ENCODE measurements at places on chromosomes 1 and 21.

- DNase-seq: no peak
Observed at GRCh38 chr1:216047811-216048572, 375.3 kb downstream of the USH2A start.

DNA sequence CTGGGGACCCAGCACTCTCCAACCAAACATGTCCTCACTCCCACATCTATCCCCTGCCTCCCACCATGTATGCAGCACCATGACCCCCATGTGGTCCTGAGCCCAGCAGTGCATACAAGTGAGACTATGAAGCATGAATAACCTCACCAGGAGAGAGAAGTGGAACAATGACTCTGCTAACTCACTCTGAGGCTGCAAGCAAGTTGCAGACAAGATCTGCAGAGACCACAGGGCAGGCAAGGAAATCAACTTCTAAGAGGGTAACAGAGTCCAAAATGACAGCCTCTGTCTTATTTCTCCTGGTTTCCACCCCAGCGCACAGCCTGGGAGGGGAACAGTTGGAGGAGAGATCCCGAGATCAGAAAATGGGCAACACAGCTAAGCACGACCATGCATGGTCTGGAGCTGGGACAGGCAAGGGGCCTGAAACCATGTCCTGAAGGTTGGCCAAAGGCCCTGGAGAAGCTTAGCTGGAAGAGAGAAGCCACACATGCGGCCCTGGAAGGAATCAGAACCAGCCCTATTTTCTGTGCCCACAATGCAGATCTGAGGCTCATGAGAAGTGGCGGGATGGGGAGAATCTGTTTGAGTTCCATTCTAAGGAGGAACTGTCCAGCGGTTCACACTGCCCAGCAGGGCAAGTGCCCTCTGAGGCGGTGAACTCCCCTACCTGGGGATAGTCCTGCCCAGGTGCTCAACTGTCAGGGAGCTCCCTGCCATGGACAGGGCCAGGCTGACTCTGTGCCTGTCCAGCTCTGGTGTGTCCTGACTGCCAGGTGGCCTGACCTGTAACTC lies 12.5 kb upstream of the REN start:
- DNase-seq: no peak

DNA sequence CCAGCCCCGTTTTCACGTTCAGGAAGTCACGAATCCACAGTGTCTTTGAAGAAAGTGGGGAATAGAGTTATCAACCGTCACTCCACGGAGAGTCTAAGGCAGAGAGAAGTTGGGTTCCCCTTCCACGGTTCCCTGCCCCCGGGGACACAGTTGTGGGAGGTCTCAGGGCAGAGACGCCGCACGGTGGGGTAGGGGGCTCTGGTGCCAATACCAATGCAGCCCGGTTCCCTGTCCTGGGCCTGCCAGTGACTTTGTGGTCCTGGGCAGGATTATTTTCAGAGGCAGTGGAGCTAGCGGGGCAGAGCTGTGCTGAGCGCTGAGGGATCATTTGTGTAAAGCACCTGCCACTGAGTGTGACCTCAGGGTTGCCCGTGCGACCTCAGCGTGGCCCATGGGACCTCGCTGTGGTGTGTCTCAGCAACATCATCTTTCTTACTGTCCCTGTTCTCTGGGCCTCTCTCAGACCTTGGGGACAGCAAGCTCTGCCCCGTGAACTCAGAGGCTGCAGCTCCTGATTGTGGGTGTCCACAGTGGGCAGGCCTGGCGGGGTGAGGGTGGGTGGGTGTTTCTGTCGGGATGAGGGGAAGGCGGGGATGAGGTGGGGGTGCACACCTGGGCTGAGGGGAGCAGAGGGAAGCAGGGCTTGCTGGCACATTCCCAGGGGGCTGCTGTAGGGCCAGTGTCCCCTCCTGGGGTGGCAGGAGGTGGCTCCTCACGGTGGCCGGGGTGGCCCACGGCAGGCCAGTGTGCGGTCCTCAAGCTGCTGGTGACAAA lies 65.2 kb downstream of the AGPAT3 start:
- no peak for DNase-seq

GRCh38 chr1:166032572-166033371 lies 134.0 kb downstream of the FAM78B start:
- DNase-seq: no peak

DNA sequence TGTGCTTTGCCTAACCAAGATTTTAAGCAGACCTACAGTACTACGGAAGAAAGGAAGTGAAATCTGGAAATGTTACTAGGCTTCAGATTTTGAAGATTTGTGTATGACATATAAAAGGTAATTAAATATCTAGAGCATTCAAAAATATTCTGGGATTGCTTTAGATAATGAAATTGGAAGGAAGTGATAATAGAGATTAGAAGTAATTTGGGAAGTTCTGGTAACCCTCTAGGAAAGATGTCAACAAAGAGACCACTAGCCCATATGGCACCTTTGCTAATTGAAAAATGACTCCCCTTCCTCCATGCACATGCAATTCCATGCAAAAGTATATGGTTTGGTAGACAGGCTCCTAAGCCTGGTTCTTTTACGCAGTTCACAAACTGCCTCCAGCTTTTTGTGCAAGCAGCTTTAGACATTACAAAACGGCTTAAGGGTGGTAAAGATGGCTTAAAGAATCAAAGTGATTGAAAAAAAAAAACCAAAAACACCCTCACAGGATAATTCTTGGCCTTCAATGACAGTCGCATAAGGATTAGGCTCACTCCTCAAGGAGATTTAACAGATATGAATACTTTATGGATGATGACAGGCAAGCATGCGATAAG lies 81.8 kb downstream of the LRRC7 start:
- DNase-seq: no peak

DNA sequence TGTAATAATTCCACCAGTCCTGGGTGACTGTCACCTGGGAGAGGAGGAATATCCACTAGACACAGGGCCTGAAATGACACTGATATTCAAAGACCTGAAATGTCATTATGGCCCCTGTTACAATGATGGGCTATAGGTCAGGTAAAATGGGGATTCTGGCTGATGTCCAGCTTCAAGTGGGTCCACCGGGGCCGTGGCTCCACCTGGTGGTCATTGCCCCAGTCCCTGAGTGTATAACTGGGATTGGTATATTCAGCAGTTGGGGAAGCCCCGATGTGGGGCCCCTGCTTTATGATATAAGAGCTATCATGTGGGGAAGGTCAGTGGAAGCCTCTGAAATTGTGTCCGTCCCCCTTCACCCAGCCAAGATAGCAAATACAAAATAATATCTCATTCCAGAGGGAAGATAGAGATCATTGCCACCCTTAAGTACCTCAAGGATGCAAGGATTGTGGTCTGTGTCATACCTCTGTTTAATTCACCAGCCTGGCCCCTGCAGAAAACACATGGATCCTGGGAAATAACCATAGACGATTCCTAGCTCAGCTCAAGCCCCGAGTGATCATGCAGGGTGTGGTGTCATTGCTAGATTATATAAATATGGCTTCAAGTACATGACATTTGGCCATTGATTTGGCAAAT lies 19.4 kb downstream of the PLEKHO1 start:
- peak; percentile 64 for DNase-seq

DNA sequence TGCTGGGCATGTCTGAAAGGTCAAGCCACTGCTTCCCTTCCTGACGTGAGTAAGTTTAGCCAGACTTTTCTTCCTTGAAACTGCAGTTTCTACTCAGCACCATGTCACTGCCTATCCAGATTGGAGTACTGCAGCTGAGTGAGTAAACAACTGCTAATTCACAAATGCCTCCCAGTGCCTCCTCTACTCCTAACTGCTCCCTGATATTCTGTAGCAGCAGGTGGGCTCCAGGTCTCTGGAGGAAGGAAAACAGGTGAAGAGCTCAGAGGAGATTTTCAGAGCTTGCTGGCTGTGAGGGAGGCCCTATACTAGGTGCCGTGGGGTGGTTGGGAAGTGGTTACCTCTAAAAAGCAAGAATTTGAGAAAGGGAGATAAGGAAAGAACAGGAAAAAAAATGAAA lies 96.5 kb downstream of the KIF14 start:
- no peak for DNase-seq

DNA sequence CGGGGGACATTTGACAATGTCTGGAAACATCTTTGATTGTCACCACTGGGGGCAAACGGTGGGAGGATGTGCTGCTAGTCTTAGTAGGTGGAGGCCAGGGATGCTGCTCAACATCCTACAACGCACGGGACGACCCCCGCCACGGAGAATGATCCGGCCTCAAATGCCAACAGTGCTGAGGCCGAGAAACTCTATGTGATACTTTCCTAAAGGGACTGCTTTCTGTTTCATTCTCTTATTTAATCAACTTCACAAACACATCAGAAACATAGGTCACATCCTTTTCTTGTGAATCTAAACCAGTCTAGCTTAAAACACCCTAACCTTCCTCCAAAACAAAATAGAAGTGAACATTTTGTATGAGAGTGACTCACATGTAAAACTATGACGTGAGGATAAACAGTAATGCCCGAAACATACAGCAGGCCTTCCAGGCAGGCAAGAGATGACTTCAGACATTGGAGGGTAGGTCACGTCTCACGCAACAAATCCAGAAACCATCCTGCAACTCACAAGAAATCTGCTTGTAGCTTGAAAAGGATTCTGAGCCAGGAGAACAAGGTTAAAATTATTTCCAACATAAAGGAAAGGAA lies 37.2 kb upstream of the ETS2 start:
- DNase-seq: peak; percentile 95

- DNase-seq: no peak
Observed at GRCh38 chr1:17520473-17521319, 18.8 kb upstream of the ARHGEF10L start.

- peak; percentile 40 for DNase-seq
Observed at GRCh38 chr1:54859700-54860391, 27.1 kb downstream of the DHCR24 start.

GRCh38 chr1:42456754-42457089 lies 379 bp downstream of the PPCS start:
- peak; percentile 57 for DNase-seq

- no peak for DNase-seq
Observed at GRCh38 chr1:231743966-231744365, 117.4 kb downstream of the DISC1 start.

- no peak for DNase-seq
Observed at GRCh38 chr1:20682571-20683236, 21.5 kb upstream of the DDOST start.

DNA sequence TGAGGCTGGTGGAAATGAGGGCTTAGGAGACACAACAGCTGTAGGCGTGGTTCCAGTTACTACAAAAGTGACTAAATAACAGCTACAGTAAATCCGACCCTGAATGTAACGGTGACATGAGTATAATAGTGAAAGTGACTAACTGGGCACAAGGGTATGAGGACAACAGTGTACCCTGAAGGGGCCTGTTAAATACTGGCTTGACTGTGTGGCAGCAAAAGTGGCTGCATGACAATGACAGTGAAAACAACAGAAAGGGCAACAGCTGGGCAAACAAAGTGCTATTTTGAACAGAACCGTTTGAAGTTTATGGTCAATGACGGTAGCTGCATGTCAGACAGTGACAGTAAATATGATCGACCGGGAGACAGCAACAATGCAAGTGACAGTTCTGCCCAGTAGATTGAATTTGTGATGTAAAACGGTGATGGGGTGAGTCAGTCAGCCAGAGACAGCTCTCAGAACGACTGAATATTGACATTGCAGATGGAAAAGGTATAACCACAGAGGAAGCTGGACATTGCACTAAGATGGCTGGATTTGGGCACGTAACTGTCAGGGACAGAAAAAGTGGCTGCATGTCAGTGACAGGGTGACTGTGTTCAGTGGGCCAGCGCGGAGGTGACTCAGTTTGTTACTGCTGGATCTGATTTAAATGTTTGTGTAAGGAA lies 1.2 kb upstream of the ZBTB40 start:
- no peak for DNase-seq

DNA sequence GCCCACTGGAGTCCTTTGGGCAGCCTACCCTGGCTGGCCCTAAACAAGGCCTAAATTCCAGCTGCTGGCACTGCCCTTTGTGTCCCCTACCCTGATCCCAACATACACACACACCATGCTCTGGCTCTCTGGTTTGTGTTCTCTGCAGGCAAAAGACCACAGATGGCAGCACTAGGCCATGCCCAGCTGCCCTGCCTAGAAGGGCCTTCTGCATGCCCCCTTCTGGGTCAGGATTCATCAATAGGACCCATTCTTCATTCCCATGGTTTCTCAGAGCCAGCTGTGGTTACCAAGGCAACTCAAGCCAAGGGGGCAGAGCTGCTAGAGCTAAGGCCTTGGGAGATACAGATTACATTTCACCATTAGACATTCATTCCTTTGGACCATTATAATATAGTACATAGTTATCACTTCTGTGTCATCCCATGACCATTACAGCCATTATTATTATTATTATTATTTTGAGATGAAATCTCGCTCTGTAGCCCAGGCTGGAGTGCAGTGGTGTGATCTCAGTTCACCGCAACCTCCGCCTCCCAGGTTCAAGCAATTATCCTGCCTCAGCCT lies 17.5 kb downstream of the ASAP3 start:
- DNase-seq: no peak

- DNase-seq: no peak
Observed at GRCh38 chr1:110587906-110588305, 18.3 kb downstream of the KCNA2 start.

- DNase-seq: peak; percentile 56
Observed at GRCh38 chr1:202135221-202135721, 9.3 kb downstream of the ARL8A start.

DNA sequence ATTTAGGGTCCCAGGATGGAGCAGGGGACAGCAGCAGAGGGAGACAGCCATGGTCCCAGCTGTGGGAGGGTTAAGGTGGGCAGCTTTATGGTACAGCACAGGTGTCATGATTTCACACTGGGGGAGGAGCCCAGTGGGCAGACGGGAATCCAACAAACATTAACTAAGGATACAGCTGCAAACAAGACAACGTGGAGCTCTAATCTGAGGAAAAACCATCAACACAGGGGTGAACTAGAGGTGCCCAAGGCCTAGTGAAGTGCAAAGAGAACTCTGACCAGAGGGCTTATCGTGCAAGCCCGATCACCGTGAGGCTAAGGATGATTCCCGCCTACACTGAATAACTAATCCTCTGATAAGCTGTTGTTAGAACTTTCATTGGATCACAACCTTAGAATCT lies 18.7 kb downstream of the ECE1 start:
- no peak for DNase-seq

GRCh38 chr1:206982216-206982615 lies 12.0 kb upstream of the FCAMR start:
- peak; percentile 56 for DNase-seq

DNA sequence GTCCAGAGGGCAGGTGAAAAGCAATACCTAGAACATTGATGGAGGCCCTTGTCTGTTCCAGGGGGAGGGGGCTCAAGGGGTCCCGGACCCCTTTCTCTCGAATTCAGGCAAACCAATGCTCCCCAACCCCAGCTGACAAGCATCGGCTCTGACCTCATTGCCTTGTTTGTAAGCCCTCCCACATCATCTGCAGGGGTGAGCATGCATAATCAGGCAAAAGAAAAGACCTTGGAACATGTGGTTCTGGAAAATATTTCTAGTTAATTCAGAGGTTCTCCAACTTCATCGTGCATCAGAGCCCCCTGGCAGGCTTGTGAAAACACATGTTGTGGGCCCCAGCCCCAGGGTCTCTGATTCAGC lies 231.3 kb downstream of the TOMM20 start:
- no peak for DNase-seq
